ENCODE measurements at places on chromosomes 16 and 17.

GRCh38 chr16:85471469-85472431 is 141.4 kb upstream of the GSE1 start:
- no peak for DNase-seq

DNA sequence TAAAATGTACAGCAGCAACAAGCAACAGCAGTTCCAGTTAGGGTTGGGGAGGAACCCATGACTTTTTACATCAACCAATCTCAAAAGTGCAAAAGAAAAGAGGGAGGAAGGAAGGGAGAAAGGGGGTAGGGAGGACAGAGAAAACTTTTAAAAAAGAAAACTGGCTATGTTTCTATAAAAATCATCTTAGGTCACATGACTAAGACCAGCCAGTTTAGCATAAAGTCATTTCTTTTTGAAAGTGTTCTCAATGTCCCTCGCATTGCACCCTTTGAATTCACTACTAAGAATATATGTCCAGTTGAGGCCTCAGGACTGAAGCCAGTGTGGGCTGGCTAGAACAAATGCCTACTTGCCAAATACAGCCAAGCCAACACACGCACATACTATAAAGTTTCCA is 28.9 kb downstream of the DCUN1D3 start:
- no peak for DNase-seq

- no peak for DNase-seq
Observed at GRCh38 chr17:3890878-3891219, 2.0 kb downstream of the CAMKK1 start.

DNA sequence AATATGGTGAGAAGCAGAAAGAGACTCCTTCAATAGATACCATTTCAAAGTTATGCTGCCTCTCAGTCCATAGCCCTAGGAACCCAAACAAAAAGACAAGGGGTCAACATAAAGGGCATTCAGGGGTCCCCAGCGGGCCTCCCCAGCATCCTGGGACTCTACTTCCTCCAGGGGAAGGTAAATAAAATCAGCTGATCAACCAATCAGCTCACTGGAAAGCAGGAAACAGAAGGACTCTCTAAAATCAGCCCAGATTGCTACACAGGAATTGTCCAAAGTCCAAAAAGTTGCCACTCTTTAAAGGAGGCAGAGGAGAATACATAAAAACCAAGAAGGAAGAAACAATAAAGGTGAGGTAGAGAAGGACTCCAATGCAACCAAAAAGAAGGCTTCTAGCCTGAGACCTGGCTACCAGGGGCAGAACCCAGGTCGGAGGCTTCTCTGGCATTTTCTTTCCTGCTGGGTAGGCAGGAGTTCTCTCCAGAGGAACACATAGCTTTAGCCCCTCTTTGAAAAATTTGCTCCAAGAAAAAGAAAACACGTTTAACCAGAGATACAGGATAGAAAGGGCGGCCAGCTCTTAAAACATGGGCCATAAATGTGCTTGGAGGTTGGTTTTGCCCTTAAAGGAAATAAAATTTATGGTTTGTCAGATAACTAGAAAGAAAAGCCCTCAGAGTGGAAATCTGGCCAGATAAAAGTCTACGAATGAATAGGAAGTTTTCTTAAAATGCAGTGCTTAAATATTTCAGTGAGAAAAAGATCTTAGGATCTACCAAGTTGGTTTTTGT is 404.6 kb downstream of the SOX9 start:
- no peak for DNase-seq

- DNase-seq = no peak
Observed at GRCh38 chr17:57810721-57811637, 38.9 kb downstream of the MRPS23 start.

- no peak for DNase-seq
Observed at GRCh38 chr16:80463326-80463725, 77.5 kb upstream of the DYNLRB2 start.

- no peak for DNase-seq
Observed at GRCh38 chr16:76268824-76269223, 8.4 kb upstream of the CNTNAP4 start.

GRCh38 chr16:83550183-83550569 is 257.6 kb upstream of the HSBP1 start:
- DNase-seq = no peak

GRCh38 chr17:21298983-21299519 is 14.5 kb downstream of the MAP2K3 start:
- DNase-seq = no peak

GRCh38 chr16:17327664-17328335 is 143.0 kb downstream of the XYLT1 start:
- no peak for DNase-seq

- DNase-seq = no peak
Observed at GRCh38 chr16:73028263-73028662, 19.7 kb downstream of the ZFHX3 start.

- no peak for DNase-seq
Observed at GRCh38 chr17:43517161-43517560, 29.0 kb downstream of the ETV4 start.

- no peak for DNase-seq
Observed at GRCh38 chr16:87784812-87785211, 19.0 kb upstream of the KLHDC4 start.

GRCh38 chr17:39973496-39973895 is 7.1 kb upstream of the PSMD3 start:
- DNase-seq = no peak

DNA sequence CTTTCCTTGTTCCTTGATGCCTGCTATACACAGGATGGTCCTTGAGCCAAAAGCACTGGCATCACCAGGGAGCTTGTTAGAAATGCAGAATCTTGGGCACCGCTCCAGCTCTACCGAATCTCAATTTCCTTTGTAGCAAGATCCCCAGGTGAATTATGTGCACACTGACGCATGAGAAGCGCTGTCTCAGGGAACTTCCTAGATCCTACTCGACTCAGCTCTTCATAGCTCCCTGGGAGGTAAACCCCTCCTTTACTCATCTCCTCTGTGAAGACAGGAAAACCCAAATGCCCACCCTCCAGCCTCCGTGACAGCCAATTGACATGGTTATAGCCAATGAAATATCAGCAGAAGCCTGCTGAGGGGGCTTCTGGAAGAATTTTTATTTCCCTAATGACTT is 4.1 kb downstream of the USP31 start:
- no peak for DNase-seq

DNA sequence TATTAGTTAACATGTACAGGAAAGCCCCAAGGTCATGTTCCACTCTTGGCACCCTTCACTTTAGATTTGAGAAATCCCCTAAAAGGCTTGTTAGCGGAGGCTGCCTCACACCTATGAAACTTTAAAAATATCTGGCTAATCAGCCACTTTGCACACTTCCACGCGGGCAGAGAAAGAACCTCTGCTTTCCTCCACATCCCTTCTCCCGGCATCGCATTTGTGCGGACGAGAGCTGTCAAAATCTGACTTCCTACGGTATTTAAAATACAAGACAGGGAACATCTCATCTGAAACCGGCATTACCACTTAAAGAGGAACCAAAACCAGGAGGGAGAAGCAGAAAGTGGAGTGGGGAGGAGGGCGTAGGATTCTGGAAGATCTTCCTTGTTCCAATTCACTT is 422.3 kb downstream of the TMEM114 start:
- no peak for DNase-seq

DNA sequence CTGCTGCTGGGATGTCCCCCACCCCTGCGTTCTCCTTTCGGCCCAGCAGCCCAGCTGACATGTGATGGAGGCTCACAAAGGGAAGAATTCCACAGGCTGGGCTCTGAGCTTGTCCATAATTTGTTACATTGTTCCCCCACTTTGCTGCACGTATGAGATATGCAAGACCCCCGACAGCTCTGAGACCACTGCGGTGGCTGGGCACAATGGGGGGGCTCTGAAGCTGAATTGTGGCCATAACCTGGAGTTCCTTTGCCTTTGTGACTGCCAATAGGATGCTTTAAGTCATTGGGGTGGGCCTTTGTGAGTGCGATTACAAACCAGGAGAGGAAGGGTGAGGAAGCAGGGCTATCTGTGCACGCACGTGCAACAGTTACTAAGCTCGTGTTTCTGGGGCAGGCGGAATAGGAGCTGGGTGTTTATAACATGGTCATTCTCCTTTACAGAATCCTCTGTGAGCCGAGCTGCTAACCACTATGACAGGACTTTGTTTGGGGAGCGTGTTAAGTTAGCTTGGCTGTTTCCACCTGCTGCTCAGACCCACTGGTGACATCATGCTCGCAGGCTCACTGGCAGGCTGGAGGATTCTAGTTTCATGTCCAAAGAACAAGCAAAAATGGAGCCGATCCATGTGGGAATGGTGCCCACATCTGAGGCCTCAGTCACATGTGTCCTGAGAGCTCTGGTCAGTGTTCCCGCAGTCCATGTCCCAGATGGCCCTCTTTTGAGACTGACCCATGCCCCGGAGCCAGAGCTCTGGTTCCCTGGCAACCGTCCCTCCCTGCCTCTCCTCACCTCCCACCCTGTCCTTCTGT is 208.3 kb upstream of the SALL1 start:
- no peak for DNase-seq

DNA sequence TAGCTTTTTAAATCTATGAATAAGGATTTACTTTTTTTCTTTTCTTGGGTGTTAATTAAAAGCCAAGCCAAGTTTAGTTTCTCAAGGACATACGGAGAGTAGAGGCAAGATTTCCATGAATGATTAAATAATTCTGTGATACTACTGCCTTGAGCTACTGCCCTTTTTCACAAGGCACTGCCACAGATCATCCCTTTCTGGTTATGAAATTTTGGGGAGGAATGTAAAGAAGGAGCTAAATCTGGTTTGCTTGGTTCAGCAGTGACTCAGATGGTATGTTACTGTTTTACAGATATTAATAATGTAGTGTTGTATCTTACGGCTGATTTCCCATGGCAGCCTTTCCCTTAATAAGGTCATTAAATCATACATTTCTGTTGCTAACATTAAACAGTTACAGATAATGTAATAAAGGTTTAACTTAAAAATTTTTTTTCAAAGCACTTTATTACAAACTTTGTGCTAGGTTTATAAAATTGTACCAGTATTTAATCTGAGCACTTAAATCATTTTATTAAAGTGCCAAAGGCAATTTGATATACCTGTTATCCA is 2.6 kb downstream of the WSB1 start:
- DNase-seq = no peak

GRCh38 chr16:86016201-86016965 is 117.4 kb downstream of the IRF8 start:
- DNase-seq = peak; percentile 25

DNA sequence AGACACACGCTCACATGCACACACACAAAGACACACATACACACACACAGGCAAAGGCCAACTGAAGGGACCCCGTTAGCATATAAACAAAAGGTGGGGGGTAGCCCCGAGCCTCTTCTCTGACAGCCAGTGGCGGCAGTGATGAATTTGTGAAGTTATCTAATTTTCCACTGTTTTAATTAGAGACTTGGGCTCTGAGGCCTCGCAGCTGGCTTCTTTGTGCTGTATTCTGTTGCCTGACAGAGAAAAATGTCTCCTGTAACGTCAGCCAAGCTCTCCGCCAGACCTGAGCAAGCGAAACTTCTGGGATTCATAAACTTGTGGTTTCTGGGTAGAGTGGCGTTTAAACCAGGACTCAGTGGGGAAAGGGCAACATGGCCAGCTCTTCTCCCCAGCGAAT is 113.9 kb upstream of the FOXF1 start:
- DNase-seq = no peak

- no peak for DNase-seq
Observed at GRCh38 chr17:28038802-28039201, 3.7 kb upstream of the NLK start.

- DNase-seq = no peak
Observed at GRCh38 chr16:12219992-12220391, 243.5 kb downstream of the SNX29 start.

DNA sequence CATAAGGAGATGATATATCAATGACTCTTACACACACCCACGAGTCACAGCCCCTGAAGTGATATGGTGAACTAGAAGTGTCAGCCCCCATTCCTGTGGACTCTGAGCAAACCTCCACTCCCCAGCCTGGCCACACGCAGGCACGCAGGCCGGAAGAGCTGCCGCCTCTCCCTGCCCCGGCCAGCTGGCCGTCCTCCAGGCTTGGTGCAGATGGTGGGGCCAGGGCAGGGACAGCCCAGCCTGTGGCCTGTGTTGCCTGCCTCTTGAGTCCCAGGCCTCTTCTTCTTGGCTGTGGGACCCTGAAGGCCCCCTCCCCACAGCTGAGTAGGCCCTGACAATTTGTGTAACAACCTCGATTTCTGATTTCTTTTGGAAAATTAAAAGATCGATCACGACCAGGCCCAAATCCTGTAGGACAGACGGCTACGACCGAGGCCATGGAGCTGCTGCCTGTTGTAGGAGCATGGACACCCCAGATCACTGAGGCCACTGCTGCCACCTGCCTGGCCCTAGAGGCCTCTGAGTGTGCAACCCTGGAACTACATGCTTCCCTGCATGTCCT is 10.0 kb upstream of the MPRIP start:
- DNase-seq = no peak

- DNase-seq = no peak
Observed at GRCh38 chr16:75251280-75252048, at the start of gene BCAR1. BCAR1 (minus strand) TSS chr16:75251624; CDS start chr16:75251482, 142 bp downstream.

- DNase-seq = no peak
Observed at GRCh38 chr17:61448042-61448441, 4.2 kb upstream of the TBX4 start.

GRCh38 chr17:71726341-71726740 is 394.5 kb upstream of the SOX9 start:
- DNase-seq = no peak

GRCh38 chr16:58086381-58087208 is 42.6 kb downstream of the CFAP20 start:
- DNase-seq = no peak

- no peak for DNase-seq
Observed at GRCh38 chr16:55559233-55559632, 7.3 kb upstream of the CAPNS2 start.

DNA sequence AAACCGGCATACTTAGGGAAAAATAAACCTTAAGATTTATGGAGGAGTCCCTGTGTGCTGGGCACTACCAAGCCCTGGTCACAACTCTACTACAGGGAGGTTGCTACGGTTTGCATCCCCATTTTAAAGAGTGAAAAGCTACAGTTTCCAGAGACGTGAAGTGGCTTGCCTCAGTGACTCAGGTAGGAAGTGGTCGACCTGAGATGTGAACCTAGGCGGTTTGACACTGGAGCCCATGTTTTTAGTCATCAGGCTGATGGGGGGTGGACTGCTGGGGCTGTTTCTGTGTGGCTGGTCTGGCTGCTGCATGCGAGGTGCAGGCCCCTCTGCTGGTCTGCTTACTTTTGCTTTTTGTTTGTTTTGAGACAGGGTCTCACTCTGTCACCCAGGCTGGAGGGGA is 6.6 kb downstream of the COX6A2 start:
- no peak for DNase-seq

DNA sequence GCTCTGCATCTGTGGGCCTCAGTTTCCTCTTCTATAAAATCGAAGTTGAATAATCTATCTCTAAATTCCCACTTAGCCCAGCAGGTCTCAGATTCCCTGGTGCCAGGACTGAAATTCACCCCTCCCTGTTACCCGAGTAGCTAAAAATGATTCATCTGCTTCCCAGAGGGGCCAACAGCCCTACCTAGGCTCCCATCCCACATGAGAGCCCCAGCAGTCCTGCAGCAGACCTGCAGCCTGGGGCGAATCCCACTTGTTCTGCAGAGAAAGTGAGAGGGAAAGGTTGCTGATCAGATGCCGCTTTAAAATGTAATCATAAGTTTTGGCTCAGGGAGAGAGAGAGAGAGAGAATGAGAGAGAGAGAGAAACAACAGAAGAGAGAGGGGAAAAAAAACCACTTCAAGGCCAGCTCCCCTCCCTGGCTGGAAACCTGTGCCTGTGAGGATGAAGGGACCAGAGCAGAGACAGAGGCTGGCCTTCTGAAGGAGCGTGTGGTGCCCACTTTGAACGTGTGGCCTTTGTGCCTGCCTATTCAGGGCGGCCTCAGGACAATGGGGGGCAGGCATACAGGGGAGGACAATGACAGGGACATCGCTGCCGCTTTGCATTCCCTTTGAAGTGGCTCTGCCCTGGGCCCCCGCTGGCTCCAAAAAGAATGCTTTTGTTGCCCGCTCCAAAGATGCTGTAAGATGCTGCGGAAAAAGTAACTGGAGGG is 85.2 kb upstream of the NKD1 start:
- no peak for DNase-seq

All from Panc1 (cell line).